ENCODE measurements at places on chromosomes 4 and X.

GRCh38 chrX:137353404-137353803, 212.5 kb upstream of the ZIC3 start:
- no peak for DNase-seq

DNA sequence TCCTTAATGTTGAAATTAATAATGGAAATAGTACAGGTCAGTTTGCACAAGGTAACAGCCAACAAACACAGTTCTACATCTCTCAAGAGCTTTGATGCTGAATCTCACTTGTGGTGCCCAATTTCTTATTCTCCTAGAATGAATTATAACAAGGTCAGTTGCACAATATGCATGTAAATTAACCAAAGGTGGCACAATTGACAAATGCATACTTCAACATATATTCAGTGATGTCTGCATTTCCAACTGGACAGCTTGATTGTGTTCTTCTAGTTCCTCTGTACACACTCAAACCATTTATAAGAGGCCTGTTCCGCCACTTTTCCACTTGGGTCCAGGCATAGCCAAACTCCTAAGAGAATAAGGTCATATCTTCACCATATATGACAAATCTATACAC, 210.3 kb upstream of the EPHA5 start:
- no peak for DNase-seq

DNA sequence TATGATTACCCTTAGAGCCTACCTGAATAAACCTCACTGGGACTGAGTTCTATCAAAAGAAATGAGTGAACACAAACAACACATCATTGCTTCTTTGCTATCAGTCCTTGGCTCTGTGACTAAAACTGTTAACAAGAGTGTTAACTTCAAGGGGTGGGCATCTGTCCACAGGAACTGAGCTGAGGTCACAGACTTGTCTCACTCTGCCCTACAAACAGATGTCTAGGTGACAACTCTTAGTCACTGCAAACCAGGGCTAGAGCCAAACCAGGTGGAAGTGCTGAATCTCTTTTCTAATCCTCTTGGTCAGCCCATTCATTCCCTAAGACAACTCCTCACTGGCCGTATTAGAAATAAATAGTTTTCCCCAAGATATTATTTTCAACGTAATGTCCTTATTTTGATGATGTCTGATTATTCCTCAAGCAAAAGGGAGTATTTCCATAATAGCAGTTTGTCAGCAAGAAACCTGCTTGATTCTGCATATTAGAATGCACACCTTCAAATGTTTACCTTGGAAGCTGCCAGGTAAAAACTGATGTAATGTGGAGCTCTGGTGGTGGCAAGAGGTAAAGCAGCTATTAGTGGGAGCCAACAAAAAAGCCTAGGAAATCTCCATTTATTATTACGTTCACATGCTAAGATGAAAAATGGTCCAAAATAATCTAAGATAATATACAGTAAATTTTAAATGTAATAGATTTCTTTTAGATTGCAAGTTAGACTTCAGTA, 4.0 kb downstream of the COL25A1 start:
- no peak for DNase-seq

- no peak for DNase-seq
These were observed 38.6 kb downstream of the TRPC5 start for GRCh38 chrX:112043997-112044396.

DNA sequence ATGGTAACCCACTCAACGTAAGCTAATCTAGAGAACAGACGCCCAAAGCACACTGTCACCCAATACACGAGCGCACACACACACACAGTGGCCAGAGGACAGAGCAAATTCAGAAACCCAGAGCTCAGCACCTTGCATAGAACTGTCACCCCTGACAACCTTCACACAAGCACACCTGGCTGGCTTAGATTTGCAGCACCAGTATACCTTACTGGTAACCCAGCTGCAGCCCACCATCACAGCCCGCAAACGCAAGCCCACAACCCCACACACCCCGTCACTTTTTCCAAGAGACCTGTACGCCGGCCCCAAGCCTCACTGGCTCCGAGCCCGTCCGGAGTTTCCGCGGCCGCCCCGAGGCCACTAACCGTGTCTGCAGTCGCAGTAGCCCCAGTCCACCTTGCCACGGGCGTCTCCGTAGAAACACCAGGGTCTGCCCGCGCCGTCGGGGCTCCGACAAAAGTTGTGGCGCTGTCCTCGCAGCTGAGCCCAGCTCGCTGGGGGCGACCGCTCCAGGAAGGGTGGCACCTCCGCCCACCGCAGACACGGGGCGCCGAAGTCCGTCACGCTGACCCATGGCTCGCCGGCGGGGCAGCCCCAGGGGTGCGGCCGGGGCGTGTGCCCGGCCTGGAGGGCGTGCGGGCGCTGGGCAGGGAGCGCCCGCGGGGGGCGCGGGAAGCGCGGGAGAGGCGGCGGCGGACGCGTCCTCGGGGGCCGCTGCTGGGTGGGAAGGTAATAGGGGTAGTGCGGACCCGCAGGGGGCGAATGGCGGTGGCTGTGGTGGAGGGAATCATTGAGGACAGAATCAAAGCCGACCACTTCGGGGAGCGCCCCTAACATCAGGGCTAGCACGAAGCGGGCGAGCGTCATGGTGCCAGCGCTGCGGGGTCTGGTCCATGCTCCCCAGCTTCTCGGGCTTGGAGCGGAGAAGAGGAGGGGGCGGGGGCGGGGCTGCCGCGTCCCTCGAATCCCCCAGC, 664 bp downstream of the PRSS12 start:
- DNase-seq: no peak

Measured in stimulated activated CD8-positive, alpha-beta memory T cell treated with anti-CD3 and anti-CD28 coated beads, Interleukin-4, amount 100 ng/mL, for 1 hour (primary cell).